ENCODE measurements at places on chromosomes 4 and X.

DNA sequence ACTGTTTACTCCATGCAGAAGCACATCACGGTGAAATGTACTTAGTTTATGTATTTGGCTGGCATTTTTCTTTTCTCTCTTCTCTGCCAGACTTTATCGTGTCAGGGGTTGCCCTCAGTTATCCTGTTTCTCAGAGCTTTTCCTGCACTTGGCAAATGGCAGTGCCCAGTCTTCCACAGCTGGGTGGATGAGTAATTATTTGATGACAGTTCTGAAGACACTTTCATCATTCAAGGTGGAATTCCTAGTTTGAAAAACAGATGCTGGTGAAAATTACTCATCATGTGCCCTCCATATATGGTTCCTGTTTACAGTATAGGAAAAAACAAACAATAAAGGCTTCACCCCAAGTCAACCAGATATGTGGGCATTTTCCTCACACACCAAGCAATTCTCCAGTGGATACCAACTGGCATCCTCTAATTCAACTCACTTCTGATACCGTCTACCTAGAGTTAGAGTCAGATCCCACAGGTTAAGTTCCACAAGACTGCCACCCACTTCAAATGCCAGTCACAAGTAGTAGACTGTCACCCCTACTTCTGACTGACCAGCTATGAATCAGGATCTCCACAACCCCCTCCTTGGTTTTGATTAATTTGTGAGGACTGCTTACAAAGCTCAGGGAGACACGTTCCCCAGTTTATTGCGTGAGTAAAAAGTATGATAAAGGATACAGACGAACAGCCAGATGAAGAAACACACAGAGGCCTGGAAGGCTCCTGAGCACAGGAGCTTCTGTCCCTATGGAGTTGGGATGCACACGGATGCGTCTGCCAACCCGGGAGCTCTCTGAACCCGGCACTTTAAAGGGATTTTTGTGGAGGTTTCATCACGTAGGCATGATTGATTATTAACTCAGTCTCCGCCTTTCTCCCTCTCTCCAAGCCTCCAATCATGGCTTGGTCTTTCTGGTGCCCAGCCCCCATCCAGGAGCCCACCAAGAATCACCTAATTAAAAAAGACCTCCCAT is 72.9 kb downstream of the CLDN34 start:
- peak; percentile 24 for DNase-seq

DNA sequence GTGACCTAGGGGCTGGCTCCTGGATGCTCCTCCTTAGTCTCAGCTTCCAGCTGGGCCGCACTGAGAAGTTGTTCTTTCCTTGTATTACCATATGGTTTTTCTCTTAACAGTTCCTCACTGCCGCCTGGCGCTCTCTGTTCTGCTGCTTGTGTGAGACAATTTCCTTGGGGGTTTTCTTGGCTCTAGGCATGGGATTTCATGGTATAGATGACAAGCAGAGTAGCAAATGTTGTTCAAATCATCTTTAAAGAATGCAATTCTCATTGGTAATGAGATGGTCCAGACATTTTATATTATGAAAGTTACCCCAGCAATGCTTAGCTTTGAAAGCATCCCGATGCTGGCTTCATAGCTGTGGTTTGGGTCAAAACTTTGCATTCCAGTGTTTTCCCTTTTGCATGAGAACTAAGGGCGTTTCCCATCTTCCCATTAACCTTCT is 37.6 kb downstream of the SEPTIN11 start:
- peak; percentile 100 for DNase-seq

DNA sequence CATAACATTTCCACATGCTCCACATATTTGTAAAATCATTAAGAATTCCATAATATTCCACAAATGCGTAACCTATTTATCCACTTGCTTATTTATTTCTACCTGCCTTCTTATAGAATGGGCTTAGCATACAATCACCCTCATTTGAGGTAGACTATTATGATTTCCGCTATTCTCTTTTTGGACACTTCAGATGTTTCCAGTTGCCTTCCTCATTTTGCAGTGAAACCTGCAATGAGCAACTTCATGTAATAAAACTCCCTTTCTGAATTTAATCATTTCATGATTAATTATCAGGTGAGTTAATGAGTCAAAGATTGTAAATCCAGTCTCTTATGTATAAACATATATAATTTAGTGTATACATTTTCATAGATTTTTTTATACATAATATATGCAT is 58.0 kb downstream of the PPP3CA start:
- DNase-seq, result no peak

GRCh38 chr4:158813113-158813512 is 44.3 kb downstream of the FNIP2 start:
- no peak for DNase-seq

DNA sequence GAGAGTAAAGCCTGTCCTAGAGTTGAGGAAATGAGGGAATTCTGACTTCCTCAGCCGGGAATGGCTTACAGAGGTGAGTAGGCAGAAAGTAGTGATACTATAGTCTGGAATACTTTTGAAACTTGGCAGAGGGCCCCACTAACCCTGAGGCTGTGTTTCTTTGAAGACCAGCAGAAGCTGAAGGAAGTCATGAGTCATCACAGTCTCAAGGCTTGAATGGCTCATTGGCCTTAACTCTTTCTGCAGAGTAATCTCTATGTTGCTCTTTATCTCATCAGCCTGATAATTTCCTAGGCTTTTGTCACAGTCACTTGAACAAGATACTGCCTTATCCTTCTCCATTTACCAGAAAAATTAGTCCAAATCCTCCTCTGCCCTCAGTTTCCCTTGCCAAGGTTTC is 80.8 kb downstream of the ANKRD50 start:
- DNase-seq, result peak; percentile 98

DNA sequence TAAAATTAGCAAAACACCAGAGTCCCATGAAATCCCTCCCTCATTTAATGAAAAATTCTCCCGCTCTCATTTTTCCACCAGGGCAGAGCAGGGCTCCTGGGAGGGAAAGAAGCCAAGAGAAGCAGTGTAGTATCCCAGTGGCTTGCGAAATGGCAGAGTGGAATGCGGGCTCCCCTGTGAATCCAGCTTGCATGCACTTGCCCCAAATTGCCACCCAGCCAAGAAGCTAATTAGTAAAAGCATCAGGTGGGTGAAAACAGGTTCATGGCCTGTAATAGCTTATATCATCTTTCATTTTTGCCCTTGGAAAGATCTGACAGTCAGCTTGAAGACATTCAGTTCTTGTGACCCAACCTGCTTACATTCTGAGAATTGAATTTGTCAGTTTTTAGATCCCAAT is 10.1 kb downstream of the AMOT start:
- no peak for DNase-seq

DNA sequence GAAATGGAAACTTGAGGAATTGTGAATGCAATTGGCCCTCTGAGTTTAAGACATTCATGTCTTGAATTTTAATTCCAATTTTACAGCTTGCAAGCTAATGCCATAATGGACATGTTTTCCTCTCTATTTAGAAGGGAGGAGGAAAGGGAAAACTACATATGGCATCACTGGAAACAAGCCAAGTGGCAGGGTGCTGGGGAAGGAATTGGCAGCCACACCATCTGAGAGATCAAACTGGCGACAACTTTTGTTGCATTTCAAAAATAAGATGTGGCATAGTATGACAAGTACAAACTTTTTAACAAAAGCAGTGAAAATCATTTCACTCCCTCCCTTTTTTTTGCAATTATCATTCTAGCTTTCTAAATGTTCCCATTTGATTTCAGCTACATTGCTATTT is 615.6 kb downstream of the CENPC start:
- DNase-seq, result no peak
